Skeletal muscle tissue (tissue), 5 donors: ENCODE measurements at places on chromosomes 2 and 18. TPM values are rescaled to one million over a fixed set of nuclear protein-coding genes. Genes with fewer than 3 reads are reported as not detected.

ZDBF2 gene
- 12.0 TPM for total RNA-seq

CRYGC gene
- not detected for total RNA-seq

TUBA3E gene
- not detected for total RNA-seq

SERPINB10 gene
- 1.0 TPM for total RNA-seq

REG3A gene
- not detected for total RNA-seq

PLGLB1 gene
- 2.1 TPM for total RNA-seq

MEP1B gene
- not detected for total RNA-seq

CNDP1 gene
- total RNA-seq: not detected

GPAT2 gene
- 7.8 TPM for total RNA-seq

CFAP65 gene
- total RNA-seq: not detected

MTA3 gene
- total RNA-seq: 26.6 TPM

PAX8 gene
- total RNA-seq: not detected

VIT gene
- total RNA-seq: 6.8 TPM

ATP6V1C2 gene
- under 0.01 TPM for total RNA-seq

TMEM237 gene
- total RNA-seq: 19.3 TPM

LIMS4 gene
- total RNA-seq: 1.0 TPM

AKAIN1 gene
- not detected for total RNA-seq

RAMP1 gene
- 31.8 TPM for total RNA-seq

PRKAG3 gene
- total RNA-seq: 9.9 TPM

SLC8A1 gene
- total RNA-seq: 45.9 TPM

SLC14A1 gene
- total RNA-seq: 14.6 TPM

SMIM21 gene
- total RNA-seq: not detected
